ENCODE measurements at places on chromosomes 7 and 10.

DNA sequence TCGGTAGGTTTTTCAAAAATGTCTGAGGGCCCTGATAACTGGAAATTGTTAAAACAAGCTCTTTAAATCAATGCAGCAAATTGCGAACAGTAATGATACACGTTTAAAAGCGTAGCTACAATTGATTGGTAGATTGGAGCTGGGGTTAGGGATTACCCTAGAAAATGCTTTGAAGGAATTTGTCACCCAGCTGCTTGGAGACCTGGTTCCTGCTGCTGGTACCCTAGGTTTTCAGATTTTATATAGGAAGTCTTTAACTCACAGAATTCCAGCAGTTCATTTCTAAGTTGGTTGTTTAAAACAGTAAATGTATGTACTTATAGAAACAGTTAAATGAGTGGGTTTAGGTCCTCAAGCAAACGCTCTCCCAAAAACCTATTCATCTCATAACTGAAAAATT is 1.5 kb downstream of the HECTD2 start:
- DNase-seq, result no peak

DNA sequence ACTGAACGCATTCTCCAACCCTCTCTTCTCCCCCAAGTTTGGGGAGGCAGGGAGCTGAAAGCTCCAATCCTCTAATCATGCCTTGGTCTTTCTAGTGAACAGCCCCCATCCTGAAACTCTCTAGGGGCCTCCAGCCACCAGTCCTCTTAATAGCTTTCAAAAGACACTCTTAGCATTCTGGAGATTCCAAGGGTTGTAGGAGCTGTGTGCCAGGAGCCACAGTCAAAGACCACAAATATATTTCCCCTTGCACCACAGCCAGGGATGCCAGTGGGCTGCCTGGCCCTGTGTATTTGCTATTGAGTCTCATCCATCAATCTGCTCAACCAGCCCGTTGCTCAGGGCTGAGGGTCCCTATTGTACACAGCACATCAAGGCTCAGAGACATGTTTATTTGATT is 18.5 kb upstream of the MLXIPL start:
- peak; percentile 25 for DNase-seq

DNA sequence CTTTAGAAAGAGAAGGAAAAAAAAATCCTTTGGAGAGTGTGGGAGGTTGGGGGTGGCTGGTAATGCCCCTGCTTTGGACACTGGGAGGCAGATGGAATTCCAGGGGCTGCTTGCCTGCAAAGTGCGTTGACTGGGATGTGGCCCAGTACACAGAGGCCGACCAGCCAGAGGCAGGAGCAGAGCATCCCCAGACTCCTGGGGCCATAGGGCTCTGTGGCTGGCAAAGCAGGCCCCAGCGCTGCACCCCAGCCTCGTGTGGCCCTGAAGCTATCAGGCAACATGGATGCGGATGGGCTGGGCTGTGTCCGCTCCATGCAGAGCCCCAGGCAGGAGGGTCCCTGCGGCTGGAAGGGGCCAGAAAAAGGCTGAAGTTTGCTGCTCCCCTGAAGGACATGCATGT is 361.6 kb upstream of the FZD8 start:
- no peak for DNase-seq

GRCh38 chr7:20798081-20798693 is 11.5 kb upstream of the SP8 start:
- DNase-seq, result peak; percentile 10

- DNase-seq, result peak; percentile 60
Measured at GRCh38 chr10:49518982-49519578, 19.8 kb downstream of the ERCC6 start.

GRCh38 chr10:118256825-118257570 is 85.1 kb downstream of the FAM204A start:
- DNase-seq, result no peak

GRCh38 chr10:23230582-23230981 is 38.5 kb downstream of the PTF1A start:
- no peak for DNase-seq

DNA sequence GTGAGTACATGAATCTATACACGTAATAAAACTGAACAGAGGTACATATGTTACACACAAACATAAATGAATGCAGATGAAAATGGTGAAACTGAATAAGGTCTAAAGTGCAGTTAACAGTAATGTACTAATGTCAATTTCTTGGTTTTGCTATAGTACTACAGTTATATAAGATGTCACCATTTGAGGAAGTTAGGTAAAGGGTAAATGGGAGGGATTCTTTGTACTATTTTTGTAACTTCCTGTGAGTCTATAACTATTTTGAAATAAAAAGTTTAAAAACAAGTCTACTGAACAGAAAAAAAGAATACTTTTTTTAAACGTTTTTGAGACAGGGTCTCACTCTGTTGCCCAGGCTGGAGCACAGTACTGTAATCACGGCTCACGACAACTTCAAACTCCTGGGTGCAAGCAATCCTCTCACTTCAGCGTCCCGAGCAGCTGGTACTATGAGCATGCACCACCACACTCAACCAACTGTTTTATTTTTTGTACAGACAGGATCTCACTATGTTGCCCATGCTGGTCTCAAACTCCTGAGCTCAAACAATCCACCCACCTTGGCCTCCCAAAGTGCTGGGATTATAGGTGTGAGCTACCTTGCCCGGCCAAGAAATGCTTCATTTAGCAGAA is 71.5 kb downstream of the WAPL start:
- DNase-seq, result no peak

DNA sequence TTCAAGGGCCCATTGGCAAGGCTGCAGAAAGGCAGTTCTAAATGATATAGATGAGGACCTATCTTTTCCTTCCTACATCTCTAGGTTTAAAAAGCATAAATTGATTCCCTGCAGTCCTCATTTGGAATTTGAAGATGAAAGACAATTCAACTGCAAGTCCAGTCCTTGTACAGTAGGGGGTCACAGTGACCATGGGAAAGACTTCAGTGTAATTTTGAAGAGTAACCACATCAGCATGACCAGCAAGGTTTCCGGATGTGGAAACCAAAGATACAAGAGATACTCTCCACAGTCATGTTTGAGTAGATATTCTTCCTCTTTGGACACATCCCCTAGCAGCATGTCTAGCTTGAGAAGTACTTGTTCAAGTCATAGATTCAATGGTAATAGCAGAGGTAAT is 539.3 kb upstream of the TEX47 start:
- no peak for DNase-seq

- no peak for DNase-seq
Measured at GRCh38 chr10:12349629-12350166, 351 bp downstream of the CAMK1D start.

DNA sequence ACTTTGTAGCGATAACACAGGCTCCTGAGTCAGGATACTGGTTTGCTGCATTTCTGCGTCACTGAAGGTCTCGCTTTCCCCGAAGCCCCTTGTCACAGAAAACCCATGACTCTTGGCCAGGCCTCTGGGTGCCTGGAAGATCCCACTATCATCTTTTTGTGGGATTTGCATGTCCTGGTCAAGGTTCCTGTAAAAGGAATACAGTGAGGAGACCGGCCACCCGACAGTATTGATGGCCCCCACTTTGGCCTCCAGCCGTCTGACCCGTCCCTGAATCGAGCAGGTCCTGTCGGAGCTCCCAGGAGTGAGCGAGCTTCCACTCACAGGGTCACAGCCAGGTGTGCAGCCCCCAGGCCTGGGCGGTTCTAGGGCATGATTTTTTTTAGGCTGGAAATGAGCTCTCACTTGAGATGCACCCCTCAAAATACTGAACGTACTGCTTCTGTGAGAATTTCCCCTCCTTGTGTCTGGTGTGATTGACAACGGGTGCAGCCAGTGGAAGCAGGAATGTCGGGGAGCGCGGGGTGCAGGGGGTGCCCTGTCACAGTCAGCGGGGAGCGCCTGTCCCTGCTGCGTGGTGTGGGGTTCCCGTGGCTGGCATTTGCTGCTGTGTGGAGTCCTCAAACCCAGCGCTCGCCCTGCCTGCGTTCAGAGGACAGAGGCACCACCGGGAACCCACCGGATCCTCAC is 75.8 kb downstream of the DNAJB6 start:
- DNase-seq, result no peak

DNA sequence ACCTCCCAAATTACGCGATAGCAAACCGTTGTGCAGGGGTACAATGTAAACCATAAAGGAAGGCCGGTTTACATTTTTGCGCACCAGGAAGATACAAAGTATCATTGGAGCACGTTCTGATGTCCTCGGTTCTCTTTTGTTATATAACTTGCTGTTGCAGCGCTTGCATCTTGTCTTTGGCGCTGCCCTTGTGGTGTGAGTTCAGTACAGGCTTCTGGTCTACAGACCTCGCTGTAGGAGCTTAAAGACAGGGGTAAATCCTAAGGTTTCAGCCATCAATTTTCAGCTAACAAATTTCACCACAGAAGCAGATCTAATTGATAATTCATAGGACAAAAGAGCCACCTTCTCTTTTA is 1.5 kb upstream of the MKX start:
- DNase-seq, result peak; percentile 16

All from AG10803 (cell line).